ENCODE measurements at places on chromosomes 6 and 20.

GRCh38 chr6:155782320-155782731 is 326.7 kb upstream of the NOX3 start:
- no peak for DNase-seq

GRCh38 chr6:129134535-129134934 is 251.6 kb downstream of the LAMA2 start:
- DNase-seq, result no peak

GRCh38 chr6:89494131-89494793 is 61.3 kb downstream of the ANKRD6 start:
- DNase-seq, result no peak

GRCh38 chr20:35122756-35123405 is 24.3 kb downstream of the EDEM2 start:
- DNase-seq, result no peak

- no peak for DNase-seq
Observed at GRCh38 chr6:135229996-135230395, 48.9 kb downstream of the MYB start.

DNA sequence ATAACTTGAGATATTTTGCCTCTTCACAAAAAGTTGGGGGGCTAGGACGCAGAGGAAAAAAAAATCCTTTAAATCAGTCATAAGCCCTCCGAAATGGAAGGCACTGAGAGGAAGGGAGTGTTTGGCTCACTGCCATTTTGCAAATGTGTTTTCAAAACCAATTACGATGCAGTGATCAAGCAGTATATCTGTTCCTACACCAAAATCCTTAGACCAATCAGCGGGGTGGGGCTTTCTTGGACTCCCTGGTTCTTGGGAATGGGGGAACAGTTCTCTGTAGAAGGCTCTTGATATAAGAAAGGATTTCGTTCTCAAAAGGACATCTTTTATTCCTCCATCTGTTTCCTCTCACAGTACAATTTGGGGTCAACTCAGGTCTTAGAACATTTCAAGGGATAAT is 478.6 kb upstream of the JARID2 start:
- DNase-seq, result no peak

DNA sequence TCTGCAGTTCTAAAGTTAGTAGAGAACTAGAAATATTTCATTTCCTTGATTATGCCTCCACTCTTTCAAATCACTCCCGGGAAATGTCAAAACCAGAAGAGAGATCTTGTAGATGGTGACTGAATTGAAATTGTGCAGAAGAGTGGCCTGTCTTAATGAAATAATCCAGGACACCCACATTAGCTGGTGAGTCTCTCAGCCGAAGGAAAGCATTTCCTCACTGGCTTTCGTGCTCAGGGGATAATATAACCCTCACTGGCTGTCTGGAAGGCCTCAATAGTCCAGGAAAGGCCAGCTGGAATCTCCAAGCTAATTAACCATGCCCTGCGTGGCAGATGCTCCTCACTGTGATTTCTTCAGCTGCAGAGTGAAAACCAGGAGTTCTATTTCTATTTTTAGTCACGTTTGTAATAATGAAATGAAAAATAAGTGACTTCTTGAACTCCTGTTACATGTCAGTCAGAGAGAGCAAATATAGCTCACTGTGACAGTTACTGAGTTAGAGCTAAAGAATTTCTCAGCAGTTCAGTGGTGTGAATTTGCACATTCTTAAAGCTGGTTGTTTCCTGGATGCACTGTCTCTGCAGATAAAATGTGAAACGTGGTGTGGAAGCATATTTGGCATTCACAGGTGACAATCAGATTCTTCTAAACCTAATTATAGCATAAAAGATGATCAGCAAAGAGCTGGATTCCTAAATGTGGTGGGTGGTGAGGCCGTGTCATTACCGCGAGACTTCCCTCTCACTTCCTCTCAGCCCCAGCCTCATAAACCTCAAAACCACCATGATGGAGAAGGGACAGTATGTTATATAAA is 211.7 kb downstream of the LMBRD1 start:
- no peak for DNase-seq

GRCh38 chr6:139627091-139627490 is 252.6 kb upstream of the CITED2 start:
- no peak for DNase-seq

- no peak for DNase-seq
Observed at GRCh38 chr6:159829526-159829925, 29.4 kb downstream of the PNLDC1 start.

DNA sequence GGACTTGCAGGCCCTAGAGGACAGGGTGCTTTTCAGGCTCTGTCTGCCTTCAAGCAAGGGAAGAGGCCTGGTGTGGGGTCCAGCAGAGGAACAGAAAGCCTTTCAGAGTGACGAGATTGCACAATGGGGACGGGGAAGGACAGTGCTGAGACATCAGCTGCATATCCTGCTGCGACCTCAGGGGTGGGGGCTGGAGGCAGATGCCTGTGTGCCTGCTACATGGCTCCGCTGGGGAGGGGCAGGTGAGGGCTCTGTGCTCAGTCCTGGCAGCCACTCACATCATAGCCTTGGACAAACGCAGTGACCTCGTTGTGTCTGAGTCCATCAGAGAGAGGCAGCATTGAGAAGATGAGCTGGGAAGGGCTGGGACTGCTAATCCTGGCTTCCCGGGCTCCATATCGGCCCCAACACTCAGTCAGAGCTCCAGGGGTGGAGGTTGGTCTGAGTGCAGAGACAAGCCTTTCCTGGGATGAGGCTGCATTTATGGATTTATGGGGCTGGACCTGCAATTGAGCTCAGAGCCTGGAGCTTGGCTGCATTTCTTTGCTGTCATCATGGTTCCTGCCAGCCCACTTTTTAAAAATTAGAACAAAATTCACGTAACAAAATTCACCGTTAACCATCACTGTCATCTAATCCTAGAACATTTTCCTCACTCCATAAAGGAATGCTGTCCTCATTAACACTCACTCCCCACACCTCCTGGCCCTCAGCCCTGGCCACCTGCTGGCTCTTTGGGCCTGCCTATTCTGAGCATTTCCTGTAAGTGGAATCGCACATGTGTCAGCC is 196.9 kb upstream of the SLC24A3 start:
- no peak for DNase-seq

- DNase-seq, result no peak
Observed at GRCh38 chr20:57522380-57523140, 2.4 kb downstream of the CTCFL start.

DNA sequence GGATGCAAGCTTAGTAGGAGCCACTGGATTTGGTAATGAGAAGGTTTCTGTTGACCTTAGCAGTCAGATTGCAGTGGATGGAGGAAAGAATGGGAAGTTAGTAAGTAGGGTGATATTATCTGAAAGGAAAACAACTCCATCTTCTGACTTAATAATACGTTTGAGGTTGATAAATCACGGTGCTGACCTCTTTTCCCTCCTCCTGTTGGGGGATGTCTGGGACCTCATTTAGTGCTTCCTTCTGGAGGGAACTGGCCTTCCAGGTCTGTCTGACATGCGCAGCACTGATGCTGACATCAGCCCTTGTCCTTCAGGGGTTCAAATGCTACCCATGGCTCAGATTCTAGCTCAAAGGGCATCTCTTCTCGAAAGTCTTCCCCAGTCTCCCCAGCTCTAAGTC is 48.2 kb upstream of the AKAP12 start:
- DNase-seq, result no peak

DNA sequence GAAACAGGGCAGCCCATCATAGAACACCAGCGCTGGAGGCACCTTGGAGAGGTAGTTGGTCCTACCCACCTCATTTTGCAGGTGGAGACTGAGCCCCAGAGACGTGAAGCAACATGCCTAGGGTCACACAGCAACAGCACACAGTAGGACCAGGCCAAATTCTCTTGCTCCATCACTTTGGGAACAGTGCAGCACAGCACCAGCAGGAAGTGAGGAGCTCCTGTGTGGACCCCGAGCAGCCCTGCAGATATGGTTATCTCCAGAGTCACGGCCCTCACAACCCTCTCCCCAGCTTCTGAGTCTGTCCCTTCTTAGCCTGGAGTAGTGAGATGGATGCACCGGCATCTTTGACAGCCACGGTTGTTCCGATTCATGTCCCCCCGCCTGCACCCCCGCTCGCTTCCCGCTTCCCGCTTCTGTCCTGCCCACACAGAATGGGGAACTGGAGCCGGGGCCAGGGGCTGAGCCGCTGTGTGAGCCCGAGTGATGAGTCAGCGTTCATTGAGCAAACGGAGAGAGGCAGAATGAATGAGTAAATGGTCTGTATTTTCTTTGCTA is 72.6 kb upstream of the DUSP22 start:
- DNase-seq, result peak; percentile 20

GRCh38 chr20:42502591-42502990 is 687.1 kb downstream of the PTPRT start:
- DNase-seq, result no peak

GRCh38 chr6:3303795-3304411 is 45.2 kb downstream of the PSMG4 start:
- DNase-seq, result no peak

GRCh38 chr20:49482621-49483017 is at the start of gene KCNB1:
TSS of gene KCNB1 (minus strand) at chr20:49482668. CDS start at chr20:49482480, 188 bp downstream.
- DNase-seq, result peak; percentile 68

- no peak for DNase-seq
Observed at GRCh38 chr6:20411544-20411943, 9.9 kb downstream of the E2F3 start.

DNA sequence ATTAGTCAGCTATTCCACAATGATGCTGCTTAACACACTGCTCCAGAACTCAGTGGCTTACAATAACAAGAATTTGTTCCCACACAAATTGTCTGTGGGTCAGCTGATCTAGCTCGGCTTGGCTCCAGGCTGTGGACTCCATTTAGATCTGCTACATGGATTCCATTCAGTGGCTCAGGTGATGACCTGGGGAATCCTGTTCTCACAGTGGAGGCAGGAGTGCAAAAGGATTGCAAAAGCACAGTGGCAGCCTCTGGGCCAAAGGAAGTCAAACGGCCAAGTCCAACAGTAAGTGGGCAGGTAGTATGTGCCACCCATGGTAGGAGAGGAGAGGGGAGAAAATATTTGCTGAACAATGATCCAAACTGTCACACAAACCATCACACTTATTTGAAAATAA is 15.8 kb upstream of the LRRN4 start:
- no peak for DNase-seq

- no peak for DNase-seq
Observed at GRCh38 chr6:127833336-127833735, 67.5 kb downstream of the THEMIS start.

DNA sequence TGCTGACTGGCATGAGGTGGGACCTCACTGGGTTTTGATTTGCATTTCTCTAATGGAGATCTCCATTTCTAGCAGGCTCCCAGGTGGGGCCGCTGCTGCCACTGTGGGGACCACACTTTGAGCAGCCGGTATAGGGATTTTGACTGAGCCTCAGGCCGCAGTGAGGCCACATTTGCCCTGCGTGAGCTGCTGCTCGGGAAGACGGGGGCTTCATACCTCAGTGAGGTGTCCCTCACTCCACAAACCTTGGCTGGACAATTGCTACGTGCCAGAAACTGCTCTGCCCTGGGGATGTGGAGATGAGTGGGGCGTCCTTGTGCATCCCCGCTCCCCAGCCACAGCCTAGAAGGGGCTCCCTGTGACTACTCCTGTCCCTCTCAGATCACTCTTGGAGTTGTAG is 134.3 kb downstream of the ANKRD60 start:
- no peak for DNase-seq

DNA sequence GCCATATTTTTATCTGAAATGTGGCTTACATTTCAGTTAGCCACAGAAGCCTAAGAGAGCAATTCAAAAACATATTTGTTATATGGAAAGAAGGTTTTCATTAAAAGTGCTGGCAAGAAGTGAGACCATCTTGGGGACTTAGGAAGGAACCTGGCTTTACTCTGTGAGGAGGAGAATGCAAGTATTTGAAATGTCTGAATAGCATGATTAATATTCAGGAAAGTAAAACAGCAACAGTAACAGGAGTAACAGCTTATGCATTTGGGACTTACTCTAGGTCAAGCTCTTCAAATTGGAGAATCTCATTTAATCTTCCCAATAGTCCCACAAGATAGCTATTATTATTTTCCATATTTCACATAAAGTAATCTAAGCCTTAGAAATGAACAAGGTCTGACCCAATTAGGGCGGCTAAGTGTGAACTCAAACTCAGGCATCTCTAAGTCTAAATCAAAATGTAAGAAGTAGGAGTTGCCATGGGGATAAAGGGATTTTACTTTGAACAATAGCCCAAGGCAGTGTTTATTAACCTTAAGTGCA is 816.5 kb downstream of the BCKDHB start:
- no peak for DNase-seq

DNA sequence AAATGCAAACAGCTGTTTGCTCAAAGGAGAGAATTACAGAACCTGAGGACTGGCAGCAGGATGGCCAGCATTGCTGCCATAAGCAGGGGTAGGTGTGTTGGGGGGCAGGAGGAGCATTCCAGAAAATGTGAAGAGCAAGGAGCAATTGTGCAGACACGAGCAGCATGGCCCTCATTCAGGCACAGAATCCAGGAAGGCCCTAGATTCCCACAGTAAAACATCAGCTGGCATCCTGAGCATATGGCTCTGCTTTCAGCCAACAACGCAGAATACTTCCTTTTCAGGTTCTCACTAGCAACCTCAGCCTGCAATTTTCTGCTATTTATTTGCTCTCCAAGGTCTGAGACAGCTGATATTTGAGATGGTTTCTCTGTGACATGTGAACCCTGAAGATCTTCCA is 243.4 kb upstream of the POU3F2 start:
- DNase-seq, result no peak

DNA sequence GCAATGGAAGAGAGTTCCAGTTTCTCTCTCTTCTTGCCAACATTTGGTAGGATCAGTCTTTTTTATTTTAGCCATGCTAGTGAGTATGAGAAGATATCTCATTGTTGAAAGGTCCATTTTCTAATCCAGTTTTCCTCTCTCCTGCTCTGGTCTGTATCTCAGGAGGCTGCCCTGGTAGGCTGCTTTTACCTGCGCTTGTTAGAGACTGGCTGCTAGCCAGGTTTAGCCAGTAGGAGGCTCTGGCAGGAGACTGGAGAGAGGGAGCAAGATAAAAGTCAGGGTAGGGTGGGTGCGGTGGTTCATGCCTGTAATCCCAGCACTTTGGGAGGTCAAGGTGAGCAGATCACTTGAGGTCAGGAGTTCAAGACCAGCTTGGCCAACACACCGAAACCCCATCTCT is 68.6 kb upstream of the FOXP4 start:
- DNase-seq, result no peak

DNA sequence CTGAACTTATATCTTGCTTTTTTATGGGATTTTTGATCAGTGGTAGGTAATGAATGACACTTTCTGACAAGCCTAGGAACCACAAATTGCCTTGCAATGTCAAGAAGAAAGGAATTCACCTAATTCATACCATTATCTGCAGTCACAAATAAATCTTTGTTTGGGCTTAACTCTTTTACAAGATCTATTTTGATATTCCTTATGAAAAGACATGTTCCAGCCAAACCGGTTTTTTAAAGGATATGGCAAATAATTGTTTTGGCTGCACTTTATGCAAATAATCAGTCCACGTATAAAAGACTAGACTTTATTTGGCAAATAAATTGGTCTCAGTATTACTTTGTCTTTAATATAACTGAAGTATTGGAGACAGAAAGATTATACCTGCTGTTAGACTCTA is 771.7 kb upstream of the ADGRB3 start:
- DNase-seq, result no peak

- peak; percentile 45 for DNase-seq
Observed at GRCh38 chr20:52379723-52380336, 188.3 kb upstream of the ZFP64 start.

GRCh38 chr6:38166411-38167240 is 347.1 kb downstream of the ZFAND3 start:
- DNase-seq, result no peak
